ENCODE measurements at places on chromosomes 6 and 20. TPM values are rescaled to one million over a fixed set of nuclear protein-coding genes. Genes with fewer than 3 reads are reported as not detected.

- no peak for DNase-seq
Measured at GRCh38 chr6:11798096-11798495, 19.5 kb upstream of the ADTRP start.

DNA sequence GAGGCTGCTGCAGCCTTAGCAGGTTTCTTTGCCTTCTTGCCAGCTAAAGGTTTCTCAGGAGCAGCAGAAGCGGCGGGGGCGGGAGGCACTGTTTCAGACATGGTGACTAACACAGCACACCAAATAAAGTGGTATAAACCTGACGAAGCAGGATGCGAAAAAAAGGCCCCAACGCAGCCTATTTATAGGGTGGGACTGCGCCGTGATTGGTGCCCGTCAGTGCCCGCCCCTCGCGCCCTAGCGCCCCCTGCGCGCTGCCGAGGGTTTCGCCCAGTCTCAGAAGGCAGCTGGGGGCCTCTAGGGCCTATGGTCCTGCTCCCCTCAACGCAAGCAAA, 55.0 kb downstream of the TRIM38 start:
- peak; percentile 74 for DNase-seq

Gene OR2B6
- not detected for total RNA-seq

Gene PRSS16
- total RNA-seq, result not detected

All from Right ventricle myocardium superior (tissue), 1 donor.